Retinal pigment epithelial cell (primary cell): ENCODE measurements at places on chromosomes 12 and 14.

DNA sequence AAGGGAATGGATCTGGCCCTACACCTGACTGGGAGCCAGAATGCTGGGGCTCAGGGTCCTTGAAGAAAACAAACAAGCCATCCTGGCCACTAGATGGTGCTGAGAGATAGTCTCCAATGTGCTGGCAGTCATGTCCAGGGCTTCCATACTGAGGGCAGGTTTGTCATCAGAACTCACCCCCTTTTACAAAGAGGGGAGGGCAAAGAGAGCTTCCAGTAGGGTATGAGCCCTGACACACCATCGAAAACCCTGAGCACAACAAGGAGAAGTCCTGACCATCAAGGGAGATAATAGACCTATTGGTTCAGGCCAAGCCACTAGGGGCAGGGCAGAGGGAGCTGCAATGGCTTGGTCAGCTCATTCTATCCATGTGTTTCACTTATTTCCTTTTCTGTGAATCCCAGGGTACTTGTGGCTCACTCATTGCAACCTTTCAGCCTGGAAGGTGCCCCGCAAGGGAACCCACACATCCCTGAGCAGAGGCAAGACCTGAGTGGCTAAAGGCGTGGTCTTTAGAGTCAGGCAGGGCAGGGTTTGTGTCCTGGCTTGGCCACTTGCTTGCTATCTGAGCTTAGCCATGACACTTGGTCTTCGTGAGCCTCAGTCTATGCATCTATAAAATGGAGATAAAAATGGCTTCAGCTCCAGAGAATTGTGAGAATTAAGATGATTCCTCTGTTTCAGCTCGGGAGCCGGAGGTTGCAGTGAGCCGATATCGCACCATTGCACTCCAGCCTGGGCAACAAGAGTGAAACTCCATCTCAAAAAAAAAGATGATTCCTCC lies 6.2 kb upstream of the PLEKHH1 start:
- no peak for DNase-seq

DNA sequence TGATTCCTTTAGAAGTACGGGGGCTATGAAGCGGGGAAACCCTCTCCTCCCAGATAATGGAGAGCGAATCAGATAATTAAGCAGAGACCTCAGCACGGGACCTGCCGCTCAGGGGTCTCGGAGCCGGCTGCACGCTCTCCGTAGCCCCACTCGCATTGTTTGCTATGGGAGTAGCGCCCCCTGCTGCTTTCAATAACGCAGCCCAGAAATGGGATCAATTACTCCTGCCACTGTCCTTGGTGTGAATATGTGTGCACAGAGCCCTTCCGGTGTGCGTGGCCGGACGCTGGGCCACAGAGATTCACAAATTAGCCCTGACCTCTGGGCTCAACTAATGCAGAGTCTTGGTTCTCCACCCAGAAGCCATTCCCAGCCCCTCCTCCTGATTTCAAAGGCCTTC lies 76.4 kb upstream of the TMEM132C start:
- no peak for DNase-seq

DNA sequence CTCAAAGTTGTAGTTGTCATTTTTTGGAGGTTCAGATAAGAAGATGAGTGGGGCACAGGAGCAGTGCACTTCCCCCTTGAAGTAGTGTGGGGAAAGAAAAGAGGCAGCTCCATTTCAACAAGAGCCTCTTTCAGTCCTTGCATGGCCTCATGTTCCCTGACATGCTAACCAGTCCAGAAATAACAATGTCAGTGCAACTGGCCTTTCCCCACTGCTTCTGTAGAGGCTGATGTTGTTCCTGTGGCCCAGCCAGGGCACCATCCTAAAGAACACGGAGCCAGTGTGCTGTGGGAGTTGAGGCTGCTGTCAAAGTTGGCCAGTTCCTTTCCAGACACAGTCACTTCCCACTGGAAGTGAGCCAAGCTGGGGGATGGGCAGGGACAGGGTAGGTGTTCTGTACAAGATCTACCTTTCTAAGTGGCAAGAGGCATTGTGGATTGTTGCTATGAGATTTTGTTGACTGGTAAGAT lies 77.7 kb upstream of the SLC38A2 start:
- no peak for DNase-seq

GRCh38 chr14:70113211-70113610 lies 75.5 kb downstream of the SLC8A3 start:
- no peak for DNase-seq

DNA sequence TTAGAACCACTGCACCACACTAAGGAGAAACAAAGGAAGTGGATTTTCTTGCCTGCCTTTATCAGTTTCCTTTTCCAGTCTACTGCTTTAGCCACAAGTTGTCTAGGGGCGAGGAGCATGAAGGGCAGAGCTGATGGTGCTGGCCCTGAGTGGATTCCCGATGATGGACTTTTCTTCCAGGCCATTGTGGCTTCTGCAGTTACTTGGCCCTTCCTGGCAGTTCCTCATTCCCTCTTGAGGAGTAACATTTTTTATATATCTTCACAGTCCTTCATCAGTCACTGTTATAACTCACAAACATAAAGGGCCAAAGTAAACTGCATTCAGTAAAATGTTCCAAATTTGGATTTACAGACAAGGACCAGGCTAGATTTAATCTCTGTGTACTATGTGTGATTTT lies 61.2 kb upstream of the SRSF5 start:
- no peak for DNase-seq

- DNase-seq, result no peak
Observed at GRCh38 chr14:73780896-73781295, 66.7 kb upstream of the PNMA1 start.

- no peak for DNase-seq
Observed at GRCh38 chr12:25694072-25694471, 141.0 kb upstream of the LMNTD1 start.

GRCh38 chr12:90791445-90791844 lies 163.5 kb downstream of the CCER1 start:
- DNase-seq, result no peak

DNA sequence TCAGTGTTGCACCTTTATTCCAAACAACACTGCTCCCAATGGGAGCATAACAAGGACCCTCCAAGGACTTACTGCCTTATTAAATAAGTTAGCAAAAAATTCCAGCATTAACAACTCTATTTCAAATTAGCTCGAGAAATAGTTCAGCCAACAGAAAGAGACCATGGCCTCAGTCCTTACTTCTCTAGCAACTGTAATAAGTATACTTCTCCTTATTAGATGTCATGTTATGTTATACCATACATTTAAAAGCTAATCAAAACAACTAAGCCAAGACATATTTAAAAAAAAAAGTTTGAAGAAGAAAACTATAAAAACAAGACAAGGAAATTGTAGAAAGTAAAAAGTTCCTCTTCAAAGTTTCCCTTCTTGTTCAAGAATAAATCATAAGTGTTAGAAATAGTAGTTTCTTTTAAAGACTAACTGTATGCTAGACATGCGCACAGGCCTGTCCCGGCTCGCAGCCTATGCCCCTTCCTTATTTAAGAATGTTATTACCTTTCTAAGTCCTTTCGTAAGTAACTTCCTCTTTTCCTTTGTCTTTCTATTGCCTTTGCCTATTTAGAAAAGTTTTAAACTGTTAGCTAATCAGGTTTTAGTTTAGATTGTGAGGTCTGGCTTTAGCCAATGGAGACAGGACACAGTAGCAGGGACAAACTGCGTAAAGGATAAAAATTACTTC lies 68.6 kb downstream of the RESF1 start:
- no peak for DNase-seq

- DNase-seq, result no peak
Observed at GRCh38 chr12:88723219-88723618, 142.9 kb upstream of the KITLG start.

DNA sequence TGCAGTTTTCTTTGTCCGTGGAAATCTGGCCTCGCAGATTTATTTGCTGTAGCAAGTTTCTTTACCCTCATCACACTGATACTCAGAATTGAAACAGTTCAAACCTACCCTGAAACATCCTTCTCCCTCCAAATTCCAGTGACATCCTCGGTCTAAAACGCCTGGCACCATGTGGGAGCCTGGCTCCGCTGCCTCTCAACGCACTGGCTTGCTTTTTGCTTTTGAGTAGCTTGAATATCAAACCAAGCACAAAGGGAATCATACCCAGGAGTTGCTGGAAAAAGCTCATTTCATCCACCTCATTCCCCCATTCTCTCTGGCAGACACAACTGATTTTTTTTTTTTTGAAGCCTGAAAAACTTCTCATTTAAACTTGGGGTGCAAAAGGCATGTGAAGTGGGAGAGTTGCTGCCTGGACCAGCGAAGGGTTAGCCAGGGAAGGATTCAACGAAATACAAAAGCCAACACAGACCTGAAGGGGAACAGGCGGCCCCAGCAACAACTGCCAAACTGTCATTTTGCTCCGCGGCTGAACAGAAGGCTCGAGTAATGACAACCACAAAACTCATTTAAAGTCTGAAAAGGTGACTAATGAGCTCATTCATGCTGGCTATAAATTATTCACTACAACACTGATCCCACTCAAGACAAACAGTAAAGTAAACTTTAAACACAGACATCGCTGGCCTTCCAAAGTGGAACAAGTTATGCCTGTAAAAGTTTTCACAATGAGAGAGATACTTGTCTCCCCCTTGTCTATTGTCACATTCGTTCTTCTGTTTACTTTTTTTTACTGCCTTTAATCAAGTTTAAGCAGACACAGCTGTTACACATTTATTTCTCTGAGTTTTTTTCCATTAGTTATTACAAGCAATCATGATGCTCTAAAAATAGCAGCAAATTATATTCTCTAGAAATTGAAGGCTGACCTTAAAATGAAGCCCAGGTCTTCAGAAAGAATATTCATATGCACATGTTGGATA lies 12.5 kb upstream of the FOXN3 start:
- no peak for DNase-seq

- no peak for DNase-seq
Observed at GRCh38 chr12:121013715-121014114, 2.6 kb downstream of the C12orf43 start.

DNA sequence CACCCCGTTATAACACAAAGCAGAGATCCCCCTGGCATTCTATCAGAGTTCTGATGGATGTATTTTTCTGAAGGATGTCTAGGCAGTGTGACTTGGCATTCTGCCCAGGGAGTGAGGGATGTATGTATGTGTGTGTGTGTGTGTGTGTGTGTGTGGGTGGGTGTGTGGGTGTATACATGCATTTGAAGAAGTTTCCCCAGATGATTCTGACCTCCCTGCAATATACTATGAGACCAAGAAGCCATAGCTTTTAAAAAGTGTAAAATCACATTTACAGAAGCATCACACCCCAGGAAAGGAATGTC lies 59.7 kb upstream of the NAP1L1 start:
- DNase-seq, result peak; percentile 44

DNA sequence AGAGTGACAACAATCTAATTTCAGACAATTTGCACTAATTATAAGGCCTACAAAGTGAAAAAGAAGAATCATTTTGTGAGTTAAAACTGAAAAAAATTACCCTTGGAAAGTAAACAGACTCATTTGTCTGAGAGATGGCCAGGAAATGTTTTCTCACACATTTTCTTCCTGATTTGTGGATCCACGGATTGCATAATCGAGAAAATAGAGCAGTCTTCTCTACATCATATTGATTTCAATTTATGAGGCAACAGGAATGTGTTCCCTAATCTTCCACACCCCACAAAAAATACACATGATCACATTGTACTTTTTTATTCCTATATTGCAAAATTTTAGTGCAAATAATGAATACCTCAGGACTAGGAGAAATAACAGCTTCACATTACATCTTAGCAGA lies 160.8 kb downstream of the CCER1 start:
- no peak for DNase-seq

GRCh38 chr12:128811806-128812205 lies 12.0 kb downstream of the SLC15A4 start:
- no peak for DNase-seq

DNA sequence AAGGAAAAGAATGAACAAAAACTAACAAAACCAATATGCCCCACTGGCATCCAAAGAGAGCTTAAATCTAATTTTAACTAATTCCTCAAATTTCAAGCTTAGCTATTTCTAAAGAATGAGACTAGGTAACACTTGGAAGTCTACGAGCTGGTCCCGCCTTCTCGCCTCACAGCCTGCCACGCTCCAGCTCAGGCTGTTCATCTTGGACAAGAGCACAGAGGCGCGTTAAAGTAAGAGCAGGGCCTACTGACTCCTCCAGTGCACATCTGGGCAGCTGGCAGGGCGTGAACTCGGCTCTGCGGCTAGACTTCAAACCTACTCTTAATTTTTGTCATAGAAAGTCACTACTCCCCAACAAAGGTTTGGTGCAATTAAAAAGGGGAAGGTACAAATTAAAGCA lies 64.6 kb downstream of the DICER1 start:
- no peak for DNase-seq

DNA sequence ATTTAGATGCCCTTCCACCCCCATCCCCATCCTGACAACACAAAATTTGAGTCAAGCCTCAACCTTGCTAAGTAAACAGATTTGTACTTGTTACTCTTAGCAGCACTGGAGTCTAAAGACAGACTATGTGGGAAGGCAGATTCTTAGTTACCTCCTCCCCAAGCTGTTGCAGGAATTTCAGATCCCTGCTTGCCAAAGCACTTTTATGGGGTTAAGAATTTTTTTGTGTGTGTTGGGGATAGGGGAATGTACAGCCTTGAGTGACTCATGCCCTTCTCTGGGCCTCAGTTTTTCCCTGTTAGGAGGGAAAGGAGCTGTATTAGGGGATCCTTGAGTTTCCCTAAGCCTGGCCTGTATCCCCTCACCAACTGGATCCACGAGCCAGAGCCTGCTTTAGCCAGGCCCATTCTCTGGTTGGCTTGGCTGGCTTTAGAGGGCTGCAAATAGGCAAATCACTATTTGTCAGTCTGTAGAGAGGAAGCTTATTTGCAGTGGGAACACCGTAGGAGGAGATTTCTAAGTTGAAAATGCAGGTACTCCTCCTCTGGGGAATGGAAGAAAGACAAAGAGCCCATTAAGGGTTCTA lies 27.7 kb upstream of the RNU6-8 start:
- no peak for DNase-seq

DNA sequence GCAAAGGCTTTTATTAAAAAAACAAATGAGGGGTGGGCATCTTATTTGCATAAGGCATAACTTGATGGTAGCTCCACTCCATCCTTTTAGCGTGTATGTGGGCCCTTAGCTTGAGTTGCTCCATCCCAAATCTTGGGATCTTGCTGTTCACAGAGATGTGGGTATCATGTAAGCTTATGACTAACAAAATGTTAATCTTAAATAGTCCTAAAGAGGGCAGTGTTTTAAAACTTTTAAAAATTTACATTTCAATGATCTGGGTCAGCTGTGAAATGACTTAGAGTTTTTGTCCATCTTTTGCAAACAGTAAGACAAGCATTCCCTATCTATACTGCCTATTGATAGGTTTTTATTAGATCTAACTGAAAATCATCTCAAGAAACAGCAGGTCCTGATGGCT lies 86.0 kb downstream of the SLCO1A2 start:
- no peak for DNase-seq
